ENCODE measurements at places on chromosomes 3 and 15. TPM values are rescaled to one million over a fixed set of nuclear protein-coding genes. Genes with fewer than 3 reads are reported as not detected.

DNA sequence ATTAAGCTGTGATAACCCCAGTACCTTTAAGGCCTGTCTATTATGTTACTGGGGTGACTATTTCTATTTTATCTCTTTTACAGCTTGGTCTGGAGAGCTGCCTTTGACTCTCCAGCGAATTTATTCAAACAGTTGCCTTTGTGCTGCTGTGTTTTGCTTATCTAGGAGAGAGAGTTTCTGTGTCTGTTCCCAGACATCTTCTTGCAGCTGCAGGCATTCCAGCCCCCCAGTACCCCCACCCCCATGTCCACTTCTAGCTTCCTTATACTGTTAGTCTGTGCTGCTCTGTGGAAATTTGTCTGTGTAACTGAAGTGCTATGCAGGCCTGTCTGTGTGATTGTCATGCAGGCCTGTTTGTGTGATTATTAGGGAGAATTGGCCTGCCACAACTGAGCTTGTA is 713.7 kb upstream of the SEMA6D start:
- H3K4me1 ChIP-seq = no peaks in the 10 kb centered on the region
- no peak overlapping the region for H3K4me3 ChIP-seq
- no peak overlapping the region for H3K27ac ChIP-seq
- H3K27me3 ChIP-seq = no peaks in the 10 kb centered on the region

- H3K4me1 ChIP-seq = peaks cover 25% of the 10 kb centered on the region
- H3K36me3 ChIP-seq = peaks cover 14% of the 10 kb centered on the region
- H3K4me3 ChIP-seq = no peak overlapping the region
- no peak for DNase-seq
Observed at GRCh38 chr3:124846189-124846588, 41.0 kb downstream of the ITGB5 start.

DNA sequence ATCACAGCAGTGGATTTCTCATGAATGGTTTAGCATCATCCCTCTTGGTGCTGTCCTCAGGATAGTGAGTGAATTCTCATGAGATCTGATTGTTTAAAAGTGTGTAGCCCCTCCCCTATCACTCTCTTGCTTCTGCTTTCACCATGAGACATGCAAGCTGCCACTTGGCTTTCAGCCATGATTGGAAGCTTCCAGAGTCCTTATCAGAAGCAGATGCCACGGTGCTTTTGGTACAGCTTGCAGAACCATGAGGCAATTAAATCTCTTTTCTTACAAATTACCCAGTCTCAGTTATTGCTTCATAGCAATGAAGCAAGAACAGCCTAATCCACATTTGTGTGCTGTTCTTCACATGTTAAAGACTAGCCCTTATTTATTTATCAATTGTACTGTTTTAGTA is 495.2 kb upstream of the EPHA6 start:
- H3K27me3 ChIP-seq = no peaks in the 10 kb centered on the region
- no peak overlapping the region for H3K4me3 ChIP-seq
- H3K36me3 ChIP-seq = no peaks in the 10 kb centered on the region
- H3K27ac ChIP-seq = no peak overlapping the region

GRCh38 chr3:64575211-64575844 is 112.5 kb downstream of the ADAMTS9 start:
- no peaks in the 10 kb centered on the region for H3K36me3 ChIP-seq
- H3K4me1 ChIP-seq = peaks cover 53% of the 10 kb centered on the region
- no peak overlapping the region for H3K4me3 ChIP-seq
- DNase-seq = no peak

GRCh38 chr3:169493521-169494141 is 169.9 kb downstream of the MECOM start:
- no peak overlapping the region for H3K27ac ChIP-seq
- no peak for DNase-seq
- H3K27me3 ChIP-seq = no peaks in the 10 kb centered on the region
- no peaks in the 10 kb centered on the region for H3K36me3 ChIP-seq

DNA sequence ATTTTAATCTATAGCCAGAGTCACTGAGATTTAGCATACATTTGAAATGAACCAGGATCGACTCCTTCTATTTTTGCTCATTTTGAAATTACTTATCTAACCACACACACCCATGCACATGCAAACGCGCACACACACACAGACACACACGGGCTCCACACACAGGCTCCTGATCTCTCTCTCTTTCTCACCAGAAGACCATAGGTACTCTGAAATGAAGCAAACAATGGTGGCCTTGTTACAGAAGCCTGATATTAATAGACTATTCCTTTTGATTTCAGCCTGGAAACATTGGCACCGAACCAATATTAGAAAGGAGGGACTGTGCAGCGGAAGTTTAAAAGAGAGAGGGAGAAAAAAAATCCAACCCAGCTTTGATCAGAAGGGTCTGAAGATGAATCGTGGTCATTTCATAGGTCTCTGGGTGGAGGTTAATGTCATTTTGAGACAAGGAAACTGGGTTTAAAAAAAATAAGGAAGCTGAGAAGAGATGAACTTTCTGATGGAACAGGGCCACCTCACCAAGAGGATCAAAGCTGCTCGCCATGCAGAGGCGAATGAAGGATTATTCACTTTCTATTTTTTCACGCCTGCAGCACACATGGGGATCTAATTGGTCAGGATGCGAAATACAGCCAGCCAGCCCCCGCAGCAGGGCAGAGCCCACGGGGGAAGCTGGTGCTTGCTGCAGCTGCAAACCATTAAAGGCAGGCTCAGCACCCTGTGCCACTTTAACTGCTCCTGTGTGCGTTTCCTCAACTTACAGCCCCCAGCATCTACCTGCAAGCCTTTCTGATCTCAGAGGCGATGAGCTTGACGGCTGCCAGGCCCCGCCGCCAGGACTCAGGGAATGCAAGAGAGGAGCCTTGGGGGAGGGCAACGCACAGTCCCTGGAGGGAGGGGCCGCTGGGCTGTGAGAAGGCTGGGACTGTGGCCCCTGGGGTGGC is 88.8 kb downstream of the HES1 start:
- H3K4me3 ChIP-seq = no peak overlapping the region
- no peak for DNase-seq
- H3K27ac ChIP-seq = no peak overlapping the region
- no peaks in the 10 kb centered on the region for H3K27me3 ChIP-seq

DNA sequence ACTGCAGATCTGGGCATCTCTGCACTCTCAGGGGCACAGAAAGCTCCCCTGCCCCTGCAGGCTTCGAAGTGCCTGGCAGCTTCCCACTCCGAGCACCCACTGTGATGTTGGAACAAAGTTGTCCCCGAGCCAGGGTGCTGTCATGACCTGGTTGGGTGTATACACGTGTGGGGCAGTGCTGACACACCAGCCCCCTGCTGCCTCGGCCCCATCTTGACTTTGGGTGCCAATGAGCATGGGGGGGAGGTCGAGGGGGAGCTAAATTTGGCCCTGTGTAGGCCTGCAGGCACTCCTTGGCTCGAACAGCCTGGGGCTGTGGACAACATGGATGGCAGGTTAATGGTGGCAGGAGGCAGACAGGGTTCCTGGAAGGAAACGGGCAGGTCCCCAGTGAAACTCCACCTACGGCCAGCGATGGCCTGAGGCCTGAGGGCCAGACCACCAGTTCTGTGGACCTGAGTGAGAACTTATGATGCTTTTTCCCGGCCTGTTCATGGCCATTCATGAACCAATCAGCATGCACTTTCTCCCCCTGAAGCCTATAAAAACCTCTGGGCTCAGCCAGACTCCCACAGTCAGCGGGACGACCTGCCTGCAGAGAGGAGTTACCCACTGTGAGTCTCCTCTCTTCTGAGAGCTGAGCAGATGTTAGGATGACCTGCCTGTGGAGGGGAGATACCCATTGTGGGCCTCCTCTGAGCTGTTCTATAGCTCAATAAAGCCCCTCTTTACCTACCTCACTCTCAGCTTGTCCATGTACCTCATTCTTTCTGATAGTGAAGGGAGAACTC is 1029.1 kb upstream of the GBE1 start:
- H3K27ac ChIP-seq = no peak overlapping the region
- DNase-seq = no peak
- no peak overlapping the region for H3K4me3 ChIP-seq

DNA sequence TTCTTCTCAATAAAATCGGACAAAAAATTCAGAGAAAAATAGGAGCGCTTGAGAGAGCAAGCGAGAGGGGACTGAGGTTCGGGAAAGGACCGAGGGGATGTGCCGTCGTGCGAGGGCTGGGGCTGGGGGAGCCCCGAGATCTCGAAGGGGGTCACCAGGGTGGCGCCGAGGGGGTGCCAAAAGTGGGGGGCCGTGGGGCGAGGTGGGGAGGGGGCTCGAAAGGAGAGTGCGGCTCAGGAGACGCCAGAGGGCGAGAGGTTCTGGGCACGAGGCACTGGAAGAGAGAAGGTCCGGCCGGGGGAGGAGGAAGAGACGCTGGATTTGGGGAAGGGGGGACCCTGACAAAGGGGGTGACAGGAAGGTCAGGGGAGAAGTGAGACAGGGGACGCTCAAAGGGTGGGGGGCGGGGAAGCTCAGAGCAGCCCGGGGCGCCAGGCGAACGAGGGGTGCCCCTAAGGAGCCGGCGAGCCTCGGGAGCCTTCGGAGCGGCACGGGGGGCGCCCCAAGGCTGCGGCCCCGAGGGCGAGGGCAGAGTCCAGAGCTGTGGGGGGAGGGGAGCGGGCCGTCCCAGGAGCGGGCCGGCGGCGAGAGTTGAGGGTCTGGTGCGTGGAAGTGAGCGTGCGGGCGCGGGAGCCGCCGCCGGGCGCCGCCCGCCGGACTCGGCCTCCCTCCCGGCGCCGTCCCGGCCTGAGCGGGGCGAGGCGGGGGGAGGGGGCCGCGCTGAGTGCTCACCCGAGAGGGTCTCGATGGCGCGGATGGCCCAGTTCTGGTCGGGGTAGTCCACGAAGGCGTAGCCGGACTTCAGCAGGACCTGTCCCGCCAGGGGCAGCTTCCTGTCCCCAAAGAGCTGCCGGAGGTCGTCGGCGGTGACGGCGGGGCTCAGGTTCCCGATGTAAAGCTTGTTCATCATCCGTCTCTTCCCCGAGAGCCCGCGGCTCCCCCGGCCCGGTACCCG is 514 bp downstream of the IGF2BP2 start:
- peaks cover 12% of the 10 kb centered on the region for H3K4me1 ChIP-seq
- H3K27ac ChIP-seq = peak overlapping the region; percentile 78
- peaks cover 22% of the 10 kb centered on the region for H3K36me3 ChIP-seq
- DNase-seq = peak; percentile 51
- peak overlapping the region; percentile 94 for H3K4me3 ChIP-seq

DNA sequence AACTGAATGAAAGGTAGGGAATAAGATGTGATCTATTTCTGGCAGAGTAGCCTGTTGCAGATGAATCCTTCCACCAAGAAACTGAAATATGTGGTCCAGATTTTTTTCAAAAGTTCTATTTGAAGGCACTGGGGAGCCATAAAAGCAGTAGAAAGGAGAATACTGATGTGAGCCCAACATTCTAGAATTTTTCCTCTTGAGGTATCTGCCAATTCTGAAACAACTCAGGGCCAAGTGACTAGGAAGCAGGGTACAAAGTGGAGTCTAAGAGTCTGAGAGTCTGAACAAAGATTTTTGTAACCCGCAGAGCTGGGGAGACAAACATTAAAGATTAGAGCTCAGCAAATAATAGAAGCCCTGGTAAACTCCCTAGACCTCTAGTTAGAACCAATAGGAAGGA is 58.3 kb upstream of the SLCO3A1 start:
- no peak overlapping the region for H3K27ac ChIP-seq

DNA sequence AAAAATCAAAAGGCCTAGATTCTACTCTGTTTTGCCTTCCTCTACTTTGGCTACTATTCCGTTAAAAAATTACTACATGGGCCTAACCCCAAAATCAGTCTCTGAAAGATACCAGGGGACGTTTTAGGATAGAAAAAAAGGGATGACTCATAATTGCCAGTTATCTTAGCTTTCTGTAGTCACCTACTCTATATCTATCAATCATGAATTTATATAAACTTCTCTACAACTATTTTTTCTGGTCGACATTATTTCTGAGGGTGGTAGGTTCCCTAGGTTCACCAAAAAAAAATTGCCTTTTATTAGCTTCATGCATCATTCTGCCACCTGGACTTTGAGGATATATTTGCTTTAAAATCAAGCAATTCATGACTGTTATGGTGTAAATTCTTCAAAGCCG is 36.5 kb downstream of the RAF1 start:
- no peak for DNase-seq
- no peak overlapping the region for H3K27ac ChIP-seq
- no peak overlapping the region for H3K4me3 ChIP-seq
- peaks cover 22% of the 10 kb centered on the region for H3K4me1 ChIP-seq

- no peak overlapping the region for H3K4me3 ChIP-seq
- DNase-seq = no peak
- H3K36me3 ChIP-seq = no peaks in the 10 kb centered on the region
- H3K27me3 ChIP-seq = no peaks in the 10 kb centered on the region
- H3K27ac ChIP-seq = no peak overlapping the region
Observed at GRCh38 chr3:53949541-53949940, 57.9 kb upstream of the SELENOK start.

GRCh38 chr3:123299581-123299980 is 97.8 kb downstream of the SEC22A start:
- no peaks in the 10 kb centered on the region for H3K36me3 ChIP-seq
- no peak overlapping the region for H3K27ac ChIP-seq
- H3K4me3 ChIP-seq = no peak overlapping the region
- DNase-seq = no peak
- H3K4me1 ChIP-seq = no peaks in the 10 kb centered on the region
- H3K27me3 ChIP-seq = peaks cover 6% of the 10 kb centered on the region

SST gene
- not detected for total RNA-seq

TEX55 gene
- total RNA-seq = not detected

SLCO3A1 gene
- not detected for total RNA-seq

P2RY13 gene
- total RNA-seq = not detected
